SW480 (cell line): ENCODE measurements at places on chromosomes 3 and 15.

DNA sequence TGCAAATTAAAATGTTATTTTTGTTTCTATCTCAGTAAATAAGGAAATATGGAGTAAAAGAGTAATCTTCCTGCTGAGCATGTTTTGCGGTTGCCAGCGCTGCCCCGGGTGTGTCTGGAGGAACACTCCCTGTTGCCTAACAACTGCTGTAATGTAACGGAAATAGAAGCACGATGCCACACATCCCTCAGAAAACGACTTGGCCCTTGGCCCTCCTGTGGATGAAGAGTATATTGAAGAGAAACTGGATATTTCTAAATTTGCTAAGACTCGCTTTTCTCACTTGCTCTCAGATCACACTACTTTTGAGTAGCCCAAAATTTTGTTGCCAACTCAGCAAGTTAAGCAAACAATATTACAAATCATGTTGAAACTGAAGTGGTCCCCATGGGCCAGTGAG lies 18.9 kb downstream of the CX3CR1 start:
- peak; percentile 75 for DNase-seq

DNA sequence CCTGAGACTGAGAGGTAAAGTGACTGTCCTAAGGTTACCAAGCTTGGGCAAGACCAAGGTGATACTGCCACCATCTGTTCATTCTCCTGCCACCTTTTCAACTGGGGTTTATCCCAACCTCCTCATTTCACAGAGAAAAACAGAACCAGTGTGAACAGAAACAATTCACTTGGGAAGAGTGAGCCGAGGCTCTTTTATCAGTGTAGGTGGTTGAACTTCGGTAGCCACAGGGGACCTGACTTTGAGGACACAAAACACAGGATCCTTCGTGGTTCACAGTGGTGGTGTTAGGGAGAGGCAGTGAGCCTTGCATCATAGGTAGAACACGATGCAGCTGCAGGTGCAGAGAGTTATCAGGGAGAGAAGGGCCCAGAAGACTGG lies 72.8 kb upstream of the ICE2 start:
- peak; percentile 22 for DNase-seq

DNA sequence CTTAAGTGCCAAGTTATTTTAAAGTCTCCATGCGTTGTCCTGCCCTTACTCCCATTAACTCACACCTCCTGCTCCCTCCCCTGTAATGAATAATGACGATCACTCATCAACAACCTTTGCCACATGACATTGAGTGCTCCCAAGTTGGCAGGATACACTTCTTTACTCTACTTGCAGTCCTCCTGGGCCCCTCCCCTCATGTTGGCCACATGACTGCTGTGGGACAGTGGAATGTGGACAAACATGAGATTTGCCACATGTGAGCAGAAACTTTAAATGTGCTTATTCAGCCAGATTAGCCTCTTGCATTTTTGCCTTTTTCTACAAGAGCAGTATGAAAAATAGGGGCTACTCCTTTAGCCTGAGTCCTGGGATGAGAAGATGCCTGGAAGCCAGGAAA lies 167.9 kb downstream of the DCLK3 start:
- DNase-seq = no peak

- no peak for DNase-seq
Observed at GRCh38 chr3:120370463-120370862, 21.3 kb upstream of the LRRC58 start.

DNA sequence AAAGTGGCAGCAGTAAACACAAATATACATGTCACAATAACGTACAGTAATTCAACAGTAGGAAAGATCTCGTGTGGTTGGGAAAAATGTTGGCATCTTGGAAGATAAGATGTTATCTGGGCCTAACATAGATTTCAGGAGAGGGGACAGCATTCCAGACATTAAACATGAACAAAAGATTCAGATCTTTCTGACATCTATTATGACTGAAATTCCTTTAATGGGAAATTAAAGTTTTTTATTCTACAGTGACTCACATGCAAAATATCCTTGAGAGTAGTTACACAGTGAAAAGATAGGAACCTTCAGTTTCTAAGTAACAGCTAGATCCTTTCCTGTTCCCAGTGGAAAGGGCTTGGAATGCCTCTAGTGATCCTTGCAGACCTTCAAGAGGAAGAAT lies 9.2 kb downstream of the NDUFB5 start:
- DNase-seq = no peak

- DNase-seq = no peak
Observed at GRCh38 chr3:184679056-184679816, 32.6 kb downstream of the MAGEF1 start.

DNA sequence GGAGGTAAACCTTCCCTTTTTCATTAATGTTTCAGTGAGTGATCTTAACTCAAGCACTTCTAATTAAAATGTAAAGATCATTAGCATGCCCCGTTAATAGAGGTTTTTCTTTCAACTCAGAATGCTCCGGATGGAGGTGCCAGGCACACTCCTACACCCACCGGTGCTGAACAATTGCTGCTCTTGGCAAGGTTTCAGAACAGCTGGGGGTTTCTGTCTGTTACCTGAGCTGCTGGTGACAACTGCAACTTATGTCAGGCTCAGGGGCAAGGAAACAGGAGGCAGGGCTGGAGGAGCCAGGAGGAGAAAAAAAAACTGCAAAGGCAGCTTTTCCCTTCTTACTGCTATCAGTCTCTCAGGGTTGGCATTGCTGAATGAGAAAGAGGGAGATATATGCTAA lies 250.1 kb downstream of the DIPK2A start:
- DNase-seq = no peak

- DNase-seq = no peak
Observed at GRCh38 chr3:105402287-105402801, 35.6 kb downstream of the ALCAM start.

- DNase-seq = no peak
Observed at GRCh38 chr3:94071713-94072284, 8.9 kb downstream of the NSUN3 start.

- DNase-seq = no peak
Observed at GRCh38 chr3:107413264-107413663, 36.0 kb downstream of the CCDC54 start.

- no peak for DNase-seq
Observed at GRCh38 chr3:82000350-82000749, 238.9 kb upstream of the GBE1 start.

DNA sequence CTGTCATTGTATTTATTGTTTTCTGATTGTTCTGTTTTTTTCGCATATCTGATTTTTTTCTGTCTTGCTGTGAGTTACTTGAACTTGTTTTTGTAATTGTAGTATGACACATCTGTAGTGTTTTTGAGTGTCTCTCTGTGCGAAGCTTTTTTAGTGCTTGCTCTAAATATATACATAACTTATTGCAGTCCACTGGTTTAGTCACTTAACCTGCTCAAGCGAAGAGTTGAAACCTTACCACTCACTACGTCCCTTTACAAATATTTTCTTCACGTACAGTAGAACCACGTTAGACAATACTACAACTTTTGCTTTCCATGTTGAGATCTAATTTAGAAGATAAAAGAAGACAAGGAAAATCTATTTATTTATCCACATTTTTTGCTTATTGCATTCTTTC lies 713.0 kb upstream of the GRM7 start:
- DNase-seq = no peak

GRCh38 chr15:89554247-89554646 lies 21.0 kb upstream of the TICRR start:
- DNase-seq = no peak

GRCh38 chr3:13598201-13598600 lies 49.3 kb downstream of the FBLN2 start:
- DNase-seq = no peak

- no peak for DNase-seq
Observed at GRCh38 chr3:23785097-23785645, 20.6 kb upstream of the UBE2E1 start.

DNA sequence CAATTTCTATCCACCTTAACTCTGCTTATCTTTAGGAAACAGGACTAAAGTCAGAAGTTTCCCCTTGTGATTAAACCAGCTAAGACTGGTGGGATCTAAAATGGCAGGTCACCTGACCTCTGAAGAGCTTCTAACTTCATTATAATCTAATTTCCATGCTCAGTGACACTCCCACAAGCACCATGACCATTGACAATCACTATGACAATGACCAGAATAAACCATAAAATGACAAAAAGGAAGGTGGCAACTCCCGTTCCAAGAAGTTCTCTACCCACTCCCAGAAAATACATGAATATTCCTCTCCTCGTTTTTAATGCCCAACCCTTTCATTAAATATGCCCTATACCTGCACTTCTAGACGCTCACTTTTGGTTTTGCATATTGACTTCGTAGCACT lies 471.2 kb upstream of the CCDC54 start:
- no peak for DNase-seq

GRCh38 chr3:195040094-195040493 lies 230.9 kb downstream of the XXYLT1 start:
- DNase-seq = no peak

DNA sequence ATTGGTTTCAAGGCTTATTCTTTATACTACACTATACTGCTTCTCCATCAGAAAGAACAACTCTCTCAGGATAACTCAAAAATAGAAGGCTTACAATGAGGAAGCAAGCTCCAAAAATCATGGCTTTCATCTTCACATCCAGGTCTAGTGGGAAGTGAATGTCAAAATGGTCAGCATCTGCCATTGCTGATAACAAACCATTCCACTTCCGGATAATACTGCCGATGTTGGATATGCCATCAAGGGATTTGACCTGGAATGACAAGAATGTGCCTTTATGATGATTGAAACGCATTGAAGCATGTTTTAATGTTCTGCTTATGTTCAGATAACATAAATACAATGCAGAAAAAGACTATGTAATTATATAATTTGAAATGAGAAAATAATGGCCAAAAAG lies 34.0 kb upstream of the PLOD2 start:
- no peak for DNase-seq

DNA sequence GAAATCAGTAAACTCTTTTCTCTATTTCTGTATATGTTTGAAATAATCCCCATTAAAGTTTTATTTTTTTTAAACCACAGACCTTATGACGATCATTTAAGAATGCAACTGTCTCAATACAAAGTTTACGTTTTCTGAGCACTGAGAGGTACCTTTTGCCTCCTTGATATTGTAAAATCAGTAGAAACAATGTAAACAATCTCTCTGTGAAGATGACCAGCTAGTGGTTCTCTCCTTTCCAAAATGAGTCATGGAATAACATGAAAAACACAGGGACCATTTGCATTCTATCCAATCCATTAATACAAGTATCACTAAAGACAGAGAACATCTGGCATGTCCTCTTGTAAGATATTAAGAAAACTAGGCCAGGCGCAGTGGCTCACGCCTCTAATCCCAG lies 48.8 kb downstream of the RAD18 start:
- no peak for DNase-seq

DNA sequence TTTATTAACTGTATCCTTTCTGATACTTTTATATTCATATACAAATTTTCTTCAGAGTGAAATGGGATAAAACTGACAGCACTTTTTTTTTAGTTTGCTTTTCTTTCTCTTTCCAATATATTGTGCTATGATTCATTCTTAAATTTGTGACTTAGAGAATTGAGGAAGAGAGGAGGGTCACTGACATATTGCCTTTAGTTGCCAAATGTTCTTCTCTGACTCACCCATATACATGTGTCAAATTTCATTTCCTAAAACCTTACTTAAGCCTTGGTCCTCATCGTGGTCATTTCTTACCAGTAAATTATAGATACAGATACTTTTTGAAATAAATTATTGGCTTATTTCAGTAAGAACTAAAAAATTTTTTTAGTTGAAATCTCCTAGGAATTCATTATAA lies 53.9 kb downstream of the CLASP2 start:
- peak; percentile 4 for DNase-seq

DNA sequence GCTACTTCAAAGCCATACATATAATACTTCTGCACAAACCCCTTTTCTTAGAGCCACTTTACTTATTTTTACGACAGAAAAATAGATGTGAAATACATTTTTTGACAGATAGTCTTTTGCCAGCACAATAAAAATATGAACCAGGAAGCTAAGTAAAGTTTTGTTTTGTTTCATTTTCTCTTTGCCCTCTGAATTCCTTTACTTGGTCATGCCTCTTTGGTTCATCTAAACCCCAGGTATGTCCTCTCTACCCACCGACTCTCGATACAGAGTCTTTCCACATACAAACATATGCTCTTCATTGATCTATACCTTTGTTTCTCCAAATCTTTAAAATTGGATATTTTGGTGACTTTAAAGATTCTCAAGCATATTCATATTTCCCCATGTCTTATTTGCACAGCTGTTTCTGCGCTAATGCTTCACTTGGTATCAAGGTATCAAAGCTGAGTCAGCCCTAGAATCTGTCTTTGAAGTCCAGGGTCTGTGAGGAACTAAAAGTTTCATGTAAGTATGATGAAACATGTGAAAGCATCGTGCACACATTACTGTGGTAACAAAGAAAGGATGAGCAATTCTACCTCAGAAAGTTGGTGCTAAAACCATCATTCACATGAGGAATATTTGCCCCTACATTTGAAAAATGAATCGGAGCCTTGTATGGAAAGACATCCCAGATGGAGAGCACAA lies 845.4 kb downstream of the NAALADL2 start:
- no peak for DNase-seq

DNA sequence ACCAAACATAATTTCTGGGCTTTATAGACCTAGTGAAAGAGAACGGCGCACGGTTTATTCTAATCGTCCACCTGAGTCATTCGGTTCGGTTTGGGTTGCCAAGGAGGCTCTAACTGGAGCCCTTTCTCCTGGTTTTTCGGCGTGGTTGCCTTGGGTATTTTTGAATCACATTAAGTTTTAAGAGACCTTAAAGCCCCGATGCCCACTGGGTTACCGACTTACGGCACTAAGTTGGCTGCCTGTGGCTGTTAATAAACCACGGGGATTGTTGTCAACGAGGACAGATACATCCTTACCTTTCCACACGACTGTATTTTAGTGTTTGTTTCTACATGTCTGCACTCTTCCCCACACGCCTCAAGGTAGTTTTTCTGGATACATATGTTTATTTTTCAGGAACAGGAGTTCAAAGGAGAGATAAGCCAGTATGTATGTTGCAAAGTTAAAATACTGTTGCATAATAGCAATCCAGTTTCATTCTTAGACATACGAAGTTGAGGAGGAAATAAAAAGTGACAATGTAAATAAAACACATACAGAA lies 1.2 kb upstream of the ANP32A start:
- DNase-seq = peak; percentile 35

DNA sequence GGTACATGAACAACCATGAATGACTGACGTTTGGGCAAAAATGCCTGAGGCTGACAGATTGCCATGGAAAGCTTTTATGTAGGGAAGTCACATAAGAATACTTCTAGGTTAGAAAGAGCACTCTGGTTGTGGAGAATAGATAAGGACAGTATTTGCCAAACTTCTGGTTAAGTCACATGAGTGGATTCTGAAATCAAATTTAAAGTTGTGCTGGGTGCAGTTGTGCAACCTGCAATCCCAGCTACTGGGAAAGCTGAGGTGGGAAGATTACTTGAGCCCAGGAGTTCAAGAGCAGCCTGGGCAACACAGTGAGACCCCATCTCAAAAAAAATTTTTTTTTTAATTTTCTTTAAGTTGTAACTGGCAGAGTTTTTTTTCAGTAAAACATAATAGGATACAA lies 7.2 kb upstream of the ZNF148 start:
- DNase-seq = no peak

GRCh38 chr3:19063936-19064335 lies 84.4 kb upstream of the KCNH8 start:
- DNase-seq = no peak

- DNase-seq = no peak
Observed at GRCh38 chr3:62164196-62164595, 209.2 kb downstream of the FEZF2 start.
